ENCODE measurements at places on chromosomes 2 and 18. TPM values are rescaled to one million over a fixed set of nuclear protein-coding genes. Genes with fewer than 3 reads are reported as not detected.

- no peak for DNase-seq
Observed at GRCh38 chr2:13662055-13662454, 945.3 kb downstream of the TRIB2 start.

The REG1B gene
- total RNA-seq = not detected

DNA sequence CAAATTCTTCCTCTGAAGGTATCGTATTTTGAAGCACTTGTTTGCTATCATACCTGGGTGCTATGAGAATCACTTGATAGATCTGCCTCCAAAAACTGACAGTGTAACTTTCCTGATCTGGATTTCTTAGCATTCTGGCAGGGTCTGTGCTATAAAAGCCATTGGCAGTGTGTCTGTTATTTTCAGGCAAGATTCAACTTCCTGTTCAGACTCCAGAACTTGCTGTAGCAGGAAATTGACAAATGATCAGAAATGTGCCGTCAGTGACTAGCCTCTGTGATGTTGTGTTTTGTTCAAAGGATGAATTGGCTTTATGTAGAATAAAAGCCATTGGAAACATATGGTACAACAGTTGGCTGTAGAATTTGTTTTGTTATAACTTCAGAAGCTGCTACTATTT lies 273.3 kb downstream of the PTPRM start:
- DNase-seq = no peak

GRCh38 chr2:218315397-218315796 lies 23.1 kb upstream of the TMBIM1 start:
- DNase-seq = no peak

DNA sequence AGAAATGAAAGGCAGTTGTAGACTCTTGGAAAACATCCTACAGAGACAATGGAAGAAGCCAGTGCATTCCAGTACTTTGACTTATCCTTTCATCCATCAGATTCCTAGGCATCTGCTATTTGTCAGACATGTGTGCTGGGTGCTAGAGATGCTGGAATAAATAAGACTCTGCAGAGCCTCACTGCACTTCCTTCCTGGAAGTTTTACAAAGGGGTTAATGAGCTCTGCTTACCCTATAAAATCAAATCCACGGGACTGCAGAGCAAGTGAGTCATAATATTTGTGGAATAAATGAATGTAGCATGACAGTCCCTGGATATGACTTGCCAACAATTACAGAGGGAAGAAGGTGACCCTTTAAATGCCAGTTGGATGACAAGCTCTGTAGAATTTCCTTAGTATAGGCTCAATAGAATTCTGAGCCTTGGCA lies 52.7 kb upstream of the NPAS2 start:
- DNase-seq = no peak

The CRYBA2 gene
- total RNA-seq = not detected

The INHA gene
- not detected for total RNA-seq

- DNase-seq = no peak
Observed at GRCh38 chr18:22632191-22632590, 214.5 kb upstream of the CTAGE1 start.

DNA sequence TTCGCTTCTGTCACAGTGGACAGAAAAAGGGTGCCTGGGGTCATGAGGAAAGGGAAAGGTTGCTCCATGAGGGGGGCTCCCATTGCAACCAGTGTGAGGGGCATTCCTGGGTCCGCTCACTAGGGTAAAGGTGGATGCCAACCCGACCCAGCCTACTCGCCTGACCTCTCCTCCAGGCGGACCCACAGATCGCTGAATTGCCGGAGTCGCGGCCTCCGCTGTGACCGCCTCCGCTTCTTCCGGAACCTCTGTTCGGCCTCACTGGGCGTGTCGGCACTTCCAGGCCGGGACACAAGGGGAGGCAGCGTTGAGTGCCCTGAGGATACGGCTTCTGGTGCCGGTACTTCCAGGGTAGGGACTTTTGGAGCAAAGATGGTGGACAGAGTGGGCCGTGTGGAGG lies 57.1 kb downstream of the TRABD2A start:
- DNase-seq = no peak

DNA sequence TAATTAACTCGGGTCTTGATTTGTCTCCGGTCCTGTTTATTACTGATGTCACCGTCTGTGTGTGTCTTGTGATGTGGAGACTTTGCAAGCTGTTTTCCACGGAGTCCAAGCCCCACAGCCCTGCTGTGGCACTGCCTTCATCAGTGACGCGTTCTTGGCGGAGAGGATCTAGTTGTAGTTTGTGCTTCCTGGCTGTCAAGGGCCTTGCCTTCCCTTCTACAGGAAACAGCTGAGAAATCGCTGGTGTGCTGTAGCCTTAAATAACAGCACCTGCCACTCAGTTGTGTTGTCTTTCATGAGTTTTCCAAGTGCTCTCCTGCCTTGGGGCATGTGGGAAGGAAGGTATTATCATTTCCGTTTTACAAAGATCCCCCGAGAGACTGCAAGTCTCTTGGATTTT lies 26.3 kb downstream of the CTIF start:
- DNase-seq = no peak

GRCh38 chr2:188189356-188189755 lies 102.3 kb upstream of the GULP1 start:
- DNase-seq = no peak

The SKOR2 gene
- total RNA-seq = not detected

DNA sequence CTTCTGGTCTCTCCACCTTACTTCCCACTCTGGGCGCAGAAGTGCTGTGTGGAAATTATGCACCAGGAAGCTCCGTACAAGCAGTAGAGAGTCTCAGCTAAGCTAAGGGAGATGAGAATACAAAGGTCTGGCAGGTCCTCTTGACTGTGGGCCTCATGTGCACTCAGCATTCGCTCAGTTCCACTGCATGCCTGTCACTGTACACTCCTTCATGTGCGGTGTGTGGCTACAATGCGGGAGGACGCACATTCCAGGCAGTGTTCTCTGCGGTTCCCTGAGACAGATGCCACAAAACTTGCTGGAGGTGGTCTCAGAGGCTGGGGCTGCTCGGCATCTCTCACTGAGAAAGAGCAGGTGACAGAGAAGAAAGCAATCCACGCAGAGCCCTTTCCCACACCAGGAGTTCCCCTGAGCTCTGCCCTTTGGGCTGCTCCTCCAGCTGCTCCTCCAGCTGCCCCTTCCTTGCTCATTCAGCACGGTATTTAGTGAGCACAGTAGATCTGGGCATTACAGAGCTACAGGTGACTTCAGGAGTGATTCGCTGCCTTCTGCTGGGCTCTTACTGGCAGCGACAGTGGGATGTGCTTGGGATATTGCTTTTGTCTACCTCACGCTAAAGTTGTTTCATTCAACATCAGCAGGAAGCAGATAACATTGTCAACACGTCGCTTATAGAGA lies 176.6 kb downstream of the SH3RF3 start:
- DNase-seq = no peak

DNA sequence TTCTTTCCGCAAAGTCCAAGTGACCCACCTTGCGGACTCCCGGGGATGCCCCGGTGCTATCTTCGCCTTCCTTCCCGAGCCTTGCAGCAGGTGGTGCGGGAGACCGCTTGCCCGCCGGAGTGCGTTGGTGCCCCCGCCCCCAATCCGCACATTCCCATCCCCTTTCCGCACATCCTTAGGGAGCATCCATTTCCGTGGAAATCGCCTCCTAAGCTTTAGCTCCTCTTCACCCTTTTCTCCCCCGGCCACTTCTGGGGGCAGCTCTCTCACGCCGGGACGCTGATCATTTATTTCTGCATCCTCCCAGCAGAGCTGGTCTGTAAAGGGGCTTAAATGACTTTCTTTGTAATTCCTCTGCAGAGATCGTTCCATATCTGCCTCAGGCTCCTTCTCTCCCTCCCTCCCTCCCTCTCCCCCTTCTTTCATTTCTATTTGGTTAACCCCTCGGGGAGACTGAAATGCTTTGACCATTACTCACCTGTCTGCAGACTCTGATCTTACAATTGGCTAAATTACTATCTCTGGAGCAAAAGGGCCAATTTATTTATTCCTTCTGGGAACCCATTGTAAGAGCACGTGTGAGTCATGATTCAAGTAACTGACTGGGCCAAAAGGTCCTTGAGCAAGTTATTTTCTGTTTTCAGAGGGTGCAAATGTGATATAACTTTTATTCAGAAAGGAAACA lies 1.3 kb upstream of the LYPD1 start:
- no peak for DNase-seq

GRCh38 chr2:128981353-128981752 lies 662.7 kb upstream of the HS6ST1 start:
- no peak for DNase-seq
